Fibroblast of lung (primary cell): ENCODE measurements at places on chromosomes 12 and 14.

DNA sequence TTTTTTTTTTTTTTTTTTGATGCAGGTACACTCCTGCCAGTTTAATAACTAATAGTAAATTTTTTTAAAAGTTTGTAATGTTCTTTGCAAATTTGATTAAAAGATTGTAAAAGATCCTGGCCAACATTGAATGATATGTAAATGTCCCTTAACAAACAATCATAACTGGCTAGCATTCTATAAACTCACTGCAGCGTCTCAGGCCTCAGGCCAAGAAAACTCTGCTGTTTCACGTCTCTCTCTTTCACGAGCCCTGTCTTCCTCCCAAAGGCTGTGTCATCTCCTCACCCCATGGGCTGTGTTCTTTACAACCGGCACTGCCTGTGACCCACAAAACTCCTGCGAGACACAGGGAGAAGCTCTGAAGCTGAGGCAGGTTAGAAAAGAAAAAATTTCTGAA, 103.3 kb downstream of the NUAK1 start:
- no peak overlapping the region for H3K4me3 ChIP-seq
- no peaks in the 10 kb centered on the region for H3K27me3 ChIP-seq
- H3K4me1 ChIP-seq: peaks cover 5% of the 10 kb centered on the region
- no peak overlapping the region for H3K27ac ChIP-seq
- H3K36me3 ChIP-seq: no peaks in the 10 kb centered on the region
- no peak for DNase-seq

DNA sequence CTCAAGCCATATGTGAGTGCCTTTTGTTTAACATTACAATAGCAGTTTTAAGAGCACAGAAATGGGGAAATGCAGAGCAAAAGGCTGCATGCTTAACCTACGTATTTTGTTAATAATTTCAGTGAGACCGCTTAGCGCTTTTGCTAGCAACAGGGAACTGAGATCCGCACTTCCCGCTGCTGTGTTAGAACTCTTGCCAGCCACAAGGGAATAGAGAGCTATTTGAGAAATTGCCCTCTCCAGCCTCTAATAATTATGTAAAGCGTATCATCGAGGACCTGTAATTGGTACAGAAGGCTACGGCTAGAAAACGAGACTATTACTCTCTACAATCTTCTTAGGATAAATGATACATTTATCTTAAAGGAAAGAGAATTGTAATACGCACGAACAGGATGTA, 205.2 kb upstream of the GRIP1 start:
- H3K27me3 ChIP-seq: no peaks in the 10 kb centered on the region
- no peak overlapping the region for H3K4me3 ChIP-seq
- no peak overlapping the region for H3K27ac ChIP-seq
- H3K4me1 ChIP-seq: no peaks in the 10 kb centered on the region
- no peaks in the 10 kb centered on the region for H3K36me3 ChIP-seq

GRCh38 chr12:6135071-6135470, 10.6 kb upstream of the VWF start:
- peaks cover 2% of the 10 kb centered on the region for H3K4me1 ChIP-seq
- no peak overlapping the region for H3K4me3 ChIP-seq
- H3K27me3 ChIP-seq: no peaks in the 10 kb centered on the region

DNA sequence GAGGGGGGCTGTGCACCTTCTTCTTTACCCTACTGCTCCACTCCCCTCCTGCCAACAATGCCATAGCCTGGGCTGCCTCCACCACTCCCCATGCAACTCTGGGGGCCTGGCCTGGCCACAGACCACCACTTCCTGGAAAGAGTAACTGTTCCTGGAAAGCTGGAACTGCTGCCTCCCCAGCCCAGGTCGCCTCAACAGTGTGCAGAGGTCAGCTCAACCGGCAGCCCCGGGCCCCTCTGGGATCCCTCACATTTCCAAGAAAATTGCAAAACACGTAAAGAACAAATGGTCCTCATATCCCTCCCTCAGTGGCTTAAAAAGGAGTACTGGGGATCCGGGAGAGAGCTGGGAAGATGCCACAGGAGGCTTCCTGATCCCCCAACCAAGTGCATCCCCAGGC, 22.4 kb upstream of the DIO3 start:
- no peak overlapping the region for H3K4me3 ChIP-seq
- no peak overlapping the region for H3K27ac ChIP-seq
- DNase-seq: no peak
- H3K4me1 ChIP-seq: no peaks in the 10 kb centered on the region
- H3K36me3 ChIP-seq: no peaks in the 10 kb centered on the region

DNA sequence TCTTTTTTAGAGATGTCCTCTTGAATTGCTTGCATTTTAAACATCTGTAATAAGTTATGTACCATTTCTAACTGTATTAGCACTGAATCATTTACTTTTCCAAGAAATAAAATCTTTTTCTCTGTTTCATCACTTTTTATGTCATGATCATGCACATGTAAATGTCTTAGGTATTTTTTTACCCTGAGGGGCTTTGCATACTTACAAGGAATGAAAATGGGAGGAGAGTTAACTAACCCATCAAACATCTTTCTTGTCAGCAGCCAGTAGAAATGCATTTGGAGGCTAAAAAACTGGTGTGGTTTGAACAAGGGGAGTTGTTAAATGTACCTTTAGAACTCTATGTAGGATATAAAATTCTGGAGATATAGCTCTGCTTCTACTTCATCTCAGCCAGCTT, 1080.3 kb downstream of the GALC start:
- DNase-seq: no peak
- H3K27ac ChIP-seq: no peak overlapping the region
- no peaks in the 10 kb centered on the region for H3K36me3 ChIP-seq
- no peak overlapping the region for H3K4me3 ChIP-seq
- no peaks in the 10 kb centered on the region for H3K27me3 ChIP-seq
